ENCODE measurements at places on chromosomes 16 and 17.
A peak's percentile ranks its signal among the peaks of the same experiment; 100 is the strongest.

DNA sequence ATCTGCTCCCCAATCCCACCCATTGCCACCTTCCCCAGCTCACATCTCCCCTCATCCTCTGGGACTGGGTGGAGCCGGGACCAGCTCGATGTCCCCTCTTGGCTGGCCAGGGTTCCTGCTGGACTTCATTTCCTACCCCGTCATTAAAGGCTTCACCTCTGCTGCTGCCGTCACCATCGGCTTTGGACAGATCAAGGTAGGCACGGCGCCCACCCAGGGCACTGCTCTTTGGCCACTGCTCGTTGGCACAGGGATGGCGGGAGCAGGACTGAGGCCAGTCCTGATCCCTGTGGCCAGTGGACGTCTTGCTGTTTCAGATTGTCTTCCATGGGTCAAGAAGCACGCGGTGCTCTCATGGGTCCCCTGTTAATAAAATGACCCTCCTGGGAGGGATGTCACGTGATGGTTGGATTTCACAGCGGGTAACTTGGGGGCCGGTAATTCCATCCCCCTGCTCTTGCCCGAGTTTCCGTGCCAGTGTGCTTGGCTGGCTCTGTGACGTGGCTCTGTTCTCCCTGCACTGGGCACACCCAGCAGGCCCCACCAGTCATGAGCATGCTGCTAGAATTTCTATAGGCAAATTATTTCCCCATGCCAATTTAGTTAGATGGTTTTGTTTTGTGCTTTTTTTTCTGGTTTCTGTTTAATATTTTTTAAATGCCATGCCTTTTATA is 3.1 kb downstream of the SLC26A11 start:
- DNase-seq: no peak

GRCh38 chr16:68665501-68665900 is 20.4 kb downstream of the CDH3 start:
- no peak for DNase-seq

- DNase-seq: no peak
Measured at GRCh38 chr17:66426397-66427033, 124.1 kb downstream of the PRKCA start.

DNA sequence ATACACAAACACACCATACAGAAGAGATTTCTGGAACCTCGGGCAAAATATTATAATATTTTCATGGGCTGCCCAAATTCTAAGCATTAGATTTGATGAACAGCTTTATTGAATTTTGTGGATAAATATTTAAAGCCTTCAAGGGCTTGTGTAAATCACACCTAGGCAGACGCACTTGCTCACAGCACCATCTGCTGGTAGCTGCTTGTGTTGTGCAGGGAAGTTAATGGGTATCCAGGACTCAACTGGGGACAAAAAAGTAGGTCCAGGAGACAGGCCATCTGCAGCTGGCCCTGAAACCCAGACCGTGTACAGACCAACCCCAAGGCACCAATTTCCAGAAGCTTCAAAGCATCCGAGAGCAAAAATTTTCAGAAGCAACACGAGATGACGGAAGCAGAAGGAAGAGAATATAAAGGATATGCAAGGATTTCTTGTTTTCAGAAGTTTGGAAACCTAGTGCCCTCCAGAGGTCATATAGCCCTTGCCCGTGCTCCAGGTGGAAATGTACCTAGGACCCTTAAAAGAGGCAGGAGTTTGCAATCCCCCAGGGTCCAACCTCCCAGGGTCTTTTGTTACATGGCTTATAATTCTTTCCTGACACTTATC is 140.0 kb downstream of the CHD9NB start:
- DNase-seq: peak; percentile 36

DNA sequence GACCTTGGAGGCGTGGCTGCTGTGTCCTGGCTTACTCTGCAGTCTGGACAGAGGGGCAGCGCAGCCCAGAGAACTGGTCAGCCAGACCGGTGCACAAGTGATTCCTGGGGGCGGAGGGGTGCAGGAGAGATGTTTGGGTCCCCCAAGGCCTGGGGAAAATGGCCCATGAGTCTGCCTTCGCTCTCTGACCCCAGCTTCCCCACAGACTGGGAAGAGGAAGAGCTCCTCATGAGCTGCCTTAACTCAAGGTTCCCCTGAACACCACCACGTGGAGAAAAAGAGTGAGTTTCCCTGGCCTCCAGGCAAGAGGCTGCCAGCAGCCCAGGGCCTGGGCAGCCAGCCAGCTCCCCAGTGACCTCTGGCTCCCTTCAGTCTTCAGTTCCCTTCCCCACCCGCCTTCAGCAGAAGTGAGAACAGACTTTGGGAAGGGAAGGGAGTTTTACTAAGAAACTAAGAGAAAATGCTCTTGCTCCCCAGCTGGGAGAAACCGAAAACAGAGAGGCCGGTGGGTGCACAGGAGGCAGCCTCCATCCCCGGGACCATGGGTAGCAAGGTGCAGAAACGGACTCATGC is 2.0 kb upstream of the C17orf99 start:
- DNase-seq: peak; percentile 85

DNA sequence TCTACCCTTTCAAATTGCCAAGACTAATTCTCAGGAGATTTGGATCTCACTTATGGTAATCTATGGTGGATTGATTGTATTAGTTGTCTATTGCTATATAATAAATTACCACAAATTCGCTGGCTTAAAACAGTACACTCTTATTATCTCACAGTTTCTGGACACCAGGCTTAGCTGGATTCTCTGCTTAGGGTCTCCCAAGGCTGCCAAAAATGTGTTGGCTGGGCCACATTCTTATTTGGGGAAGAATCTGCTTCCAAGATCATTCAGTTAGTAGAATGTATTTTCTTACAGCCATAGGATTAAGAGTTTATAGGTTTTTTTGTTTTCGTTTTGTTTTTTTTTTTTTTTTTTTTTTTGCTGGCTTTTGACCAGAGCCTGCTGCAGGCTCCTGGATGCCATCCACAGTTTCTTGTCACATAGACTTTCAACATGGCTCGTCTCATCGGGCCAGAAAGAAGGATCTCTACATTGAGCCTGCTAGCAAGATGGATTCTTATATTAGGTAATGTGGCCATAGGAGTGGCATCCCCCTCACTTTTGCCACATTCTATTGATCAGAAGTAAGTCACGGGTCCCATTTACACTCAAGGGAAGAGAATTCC is 415.3 kb downstream of the KIF2B start:
- DNase-seq: no peak

DNA sequence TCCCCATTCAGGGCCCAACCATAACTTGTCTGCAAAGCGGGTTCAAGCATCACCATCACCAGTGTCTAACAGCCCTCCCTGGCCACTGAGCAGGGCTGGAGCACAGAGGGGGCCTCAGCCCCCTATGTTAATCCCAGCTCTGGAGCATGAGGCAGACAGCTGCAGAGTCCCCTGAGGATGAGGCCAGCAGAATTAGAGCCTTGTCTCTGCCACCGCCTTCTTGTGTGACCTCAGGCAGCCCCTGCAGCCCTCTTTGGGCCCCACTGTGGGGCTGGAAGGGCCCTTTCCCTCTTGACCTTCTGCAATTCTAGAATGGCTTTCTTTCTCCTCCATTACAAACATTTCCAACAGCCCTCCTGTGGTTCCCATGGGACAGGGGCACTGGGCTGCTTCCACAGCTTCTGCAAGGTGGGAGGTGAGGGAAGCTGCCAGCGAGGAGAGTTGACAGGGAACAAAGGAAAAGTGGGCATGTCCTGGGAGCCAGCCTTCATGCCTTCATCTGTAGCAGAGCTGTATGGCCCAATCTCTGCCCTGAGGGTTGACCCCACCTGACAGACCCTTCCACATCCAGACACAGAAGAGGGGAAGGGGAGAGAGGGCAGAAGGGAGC is 65.7 kb downstream of the TMEM132E start:
- no peak for DNase-seq

GRCh38 chr17:72031219-72031884 is 89.5 kb upstream of the SOX9 start:
- no peak for DNase-seq

DNA sequence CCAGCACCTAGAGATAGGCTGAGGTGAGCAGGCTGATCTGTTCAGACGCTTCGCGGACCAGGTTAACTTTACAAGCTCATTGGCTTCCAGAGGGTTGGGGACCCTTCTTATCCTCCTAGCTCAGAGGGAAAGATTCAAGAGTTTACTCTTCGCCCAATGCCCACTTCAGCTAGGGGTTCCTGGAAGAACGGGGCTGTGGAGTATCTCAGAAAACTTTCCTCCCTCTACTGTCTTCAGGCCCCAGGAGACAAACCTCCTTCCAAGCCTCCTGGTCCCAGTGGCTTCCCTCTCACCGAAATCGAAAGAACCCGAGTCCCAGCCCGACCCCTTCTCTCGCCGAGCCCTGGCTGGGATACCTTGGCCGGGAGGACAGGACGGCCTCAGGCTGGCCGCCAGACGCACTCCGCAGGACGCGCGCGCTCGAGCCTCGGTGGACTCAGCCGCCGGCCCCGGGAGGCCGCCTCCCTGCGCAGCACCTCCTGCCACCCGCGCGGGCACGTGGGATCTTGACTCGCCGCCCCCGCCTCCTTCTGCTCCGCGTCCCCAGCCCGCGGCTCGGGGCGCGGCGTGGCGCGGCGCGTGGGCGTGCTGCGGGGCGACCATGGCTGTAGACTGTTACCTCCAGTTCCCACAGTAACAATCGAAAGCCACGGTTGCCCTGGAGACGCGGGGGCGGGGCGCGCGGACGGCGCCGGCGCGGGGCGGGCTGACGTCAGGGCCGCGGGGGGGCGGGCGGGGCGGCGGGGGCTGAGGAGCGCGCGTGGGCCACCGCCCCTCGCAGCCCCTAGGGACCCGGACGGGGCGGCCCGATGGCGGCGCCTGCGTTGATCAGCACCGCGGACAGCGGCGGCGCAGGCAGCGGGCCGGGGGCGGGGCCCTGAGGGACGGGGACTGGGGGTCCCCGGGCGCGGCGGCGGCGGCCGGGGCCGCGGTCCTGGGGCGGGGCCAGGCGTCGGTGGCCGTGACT is 5.3 kb upstream of the HIC1 start:
- peak; percentile 94 for DNase-seq

- DNase-seq: no peak
Measured at GRCh38 chr17:1909985-1910384, 80.2 kb downstream of the RPA1 start.

DNA sequence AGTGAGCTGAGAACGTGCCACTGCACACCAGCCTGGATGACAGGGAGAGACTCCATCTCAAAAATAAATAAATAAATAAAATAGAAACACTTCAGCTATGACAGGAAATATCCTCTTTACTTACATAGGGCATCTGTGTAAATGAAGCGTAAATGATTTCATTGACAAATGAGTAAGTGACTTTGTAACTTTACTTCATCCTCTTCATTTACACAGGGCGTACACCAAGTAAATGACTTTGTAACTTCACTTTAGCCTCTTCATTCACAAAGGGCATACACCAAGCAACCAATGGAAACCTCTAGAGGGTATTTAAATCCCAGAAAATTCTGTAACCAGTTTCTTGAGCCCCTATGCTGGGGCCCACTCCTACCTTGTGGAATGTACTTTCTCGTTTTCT is 16.2 kb upstream of the KLHDC4 start:
- no peak for DNase-seq

DNA sequence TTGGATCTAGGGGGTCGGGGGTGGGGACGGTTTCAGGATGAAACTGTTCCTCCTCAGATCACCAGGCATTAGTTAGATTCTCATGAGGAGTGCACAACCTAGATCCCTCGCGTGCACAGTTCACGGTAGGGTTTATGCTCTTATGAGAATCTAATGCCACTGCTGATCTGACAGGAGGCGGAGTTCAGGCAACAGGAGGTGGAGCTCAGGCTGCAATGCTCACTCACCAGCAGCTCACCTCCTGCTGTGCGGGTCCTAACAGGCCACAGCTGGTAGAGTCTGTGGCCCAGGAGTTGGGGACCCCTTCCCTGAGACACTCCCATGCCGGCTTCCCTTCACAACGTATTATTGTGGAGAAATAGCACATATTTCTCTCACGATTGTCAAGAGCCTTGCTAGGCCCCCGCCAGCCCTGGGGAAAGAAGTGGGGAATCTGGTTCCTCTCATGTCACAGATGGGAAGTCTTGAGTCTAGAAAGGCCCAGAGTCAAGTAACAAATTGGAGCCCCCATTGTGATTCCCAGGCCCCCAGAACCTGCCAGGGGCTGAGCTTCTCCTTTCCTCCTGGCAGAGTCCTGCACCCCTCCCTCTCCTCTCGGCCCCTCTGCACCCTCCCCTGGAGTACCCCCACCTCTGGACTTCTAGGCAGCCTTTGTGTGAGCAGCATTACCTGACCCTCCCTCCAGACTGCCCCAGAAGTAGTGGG is 6.1 kb upstream of the KRT14 start:
- DNase-seq: no peak

- DNase-seq: no peak
Measured at GRCh38 chr17:6040504-6040903, 29.7 kb upstream of the WSCD1 start.

DNA sequence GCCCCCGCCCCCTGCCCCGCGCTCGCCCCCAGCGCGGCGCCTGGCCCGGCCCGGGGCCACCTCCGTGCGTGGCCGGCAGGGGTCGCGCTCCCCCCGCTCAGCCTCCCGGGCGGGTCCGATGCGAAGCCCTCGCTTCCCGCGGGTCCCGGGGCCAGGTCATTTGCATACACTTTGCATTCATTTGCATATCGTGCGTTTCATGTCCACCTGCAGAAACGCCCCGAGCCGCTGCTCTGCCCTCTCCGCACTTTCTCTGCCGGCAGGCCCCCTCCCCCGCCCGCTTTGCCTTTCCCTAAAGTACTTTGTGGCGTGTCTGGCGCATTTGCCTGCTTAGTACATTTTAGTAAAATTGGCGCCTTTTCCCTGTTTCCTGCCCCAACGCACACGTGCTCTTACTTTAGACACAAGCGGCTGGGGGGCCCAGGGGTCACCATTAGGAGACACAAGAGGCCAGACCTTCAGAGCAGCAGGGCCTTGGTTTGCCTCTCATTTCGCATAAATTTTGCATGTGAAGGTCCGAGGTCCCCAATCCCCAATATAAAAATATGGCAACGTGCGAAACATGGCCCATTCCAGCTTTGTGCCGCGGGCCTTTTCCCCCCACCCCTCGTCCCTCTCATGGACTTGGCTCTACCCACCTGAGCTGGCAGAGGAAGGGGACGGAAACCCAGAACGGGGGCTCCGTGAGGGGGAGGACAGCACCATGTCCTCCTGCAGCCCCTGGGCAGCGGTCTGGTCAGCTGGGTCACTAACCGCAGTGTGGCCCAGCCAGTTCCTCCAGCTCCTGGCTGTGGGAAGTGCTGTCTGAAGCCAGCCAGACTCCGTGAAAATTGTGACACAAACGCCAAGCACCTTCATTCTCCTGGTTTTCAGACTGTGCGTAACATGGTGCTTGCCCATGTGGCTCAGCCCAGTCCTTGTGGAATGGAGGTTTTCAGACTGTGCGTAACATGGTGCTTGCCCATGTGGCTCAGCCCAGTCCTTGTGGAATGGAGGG is 34.8 kb downstream of the CBFA2T3 start:
- peak; percentile 55 for DNase-seq
